PC-3 (cell line): ENCODE measurements at places on chromosomes 1 and 21. TPM values are rescaled to one million over a fixed set of nuclear protein-coding genes. Genes with fewer than 3 reads are reported as not detected.

- no peak overlapping the region for H3K27ac ChIP-seq
- no peaks in the 10 kb centered on the region for H3K36me3 ChIP-seq
- no peaks in the 10 kb centered on the region for H3K4me1 ChIP-seq
- H3K4me3 ChIP-seq = no peak overlapping the region
Measured at GRCh38 chr1:95829556-95829955, 595.5 kb downstream of the RWDD3 start.

DNA sequence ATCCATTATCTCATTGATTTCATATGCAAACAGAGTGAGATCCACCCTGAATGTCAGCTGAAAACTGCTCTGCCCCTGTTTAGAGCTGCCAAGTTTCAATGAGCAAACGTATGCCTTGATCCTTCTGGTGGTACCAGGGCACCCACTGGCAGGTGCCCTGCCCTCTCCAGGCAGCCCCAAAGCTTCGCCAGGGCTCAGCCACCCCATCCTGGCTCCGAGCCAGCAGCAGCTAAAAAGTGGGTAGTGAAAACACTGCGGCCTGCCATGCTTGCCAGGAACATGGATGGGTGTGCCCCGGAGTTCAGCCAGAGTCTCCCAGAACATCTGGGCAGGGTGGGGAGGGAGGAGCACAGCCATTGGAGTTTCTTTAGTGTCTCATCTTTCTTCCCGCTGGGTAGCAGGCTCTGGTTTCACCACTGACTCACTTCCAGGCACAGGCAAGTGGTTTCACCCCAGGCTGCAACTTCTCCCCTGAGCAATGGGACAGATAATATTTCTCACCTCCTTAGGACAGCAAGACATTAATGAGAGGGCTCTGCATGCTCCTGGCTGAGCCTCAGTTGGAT is 8.1 kb upstream of the LMX1A start:
- no peaks in the 10 kb centered on the region for H3K27me3 ChIP-seq
- peak overlapping the region; percentile 11; the same call in 1 of the 2 replicates for H3K27ac ChIP-seq
- peak; percentile 69 for DNase-seq
- H3K4me1 ChIP-seq = peaks cover 16% of the 10 kb centered on the region
- H3K36me3 ChIP-seq = no peaks in the 10 kb centered on the region

DNA sequence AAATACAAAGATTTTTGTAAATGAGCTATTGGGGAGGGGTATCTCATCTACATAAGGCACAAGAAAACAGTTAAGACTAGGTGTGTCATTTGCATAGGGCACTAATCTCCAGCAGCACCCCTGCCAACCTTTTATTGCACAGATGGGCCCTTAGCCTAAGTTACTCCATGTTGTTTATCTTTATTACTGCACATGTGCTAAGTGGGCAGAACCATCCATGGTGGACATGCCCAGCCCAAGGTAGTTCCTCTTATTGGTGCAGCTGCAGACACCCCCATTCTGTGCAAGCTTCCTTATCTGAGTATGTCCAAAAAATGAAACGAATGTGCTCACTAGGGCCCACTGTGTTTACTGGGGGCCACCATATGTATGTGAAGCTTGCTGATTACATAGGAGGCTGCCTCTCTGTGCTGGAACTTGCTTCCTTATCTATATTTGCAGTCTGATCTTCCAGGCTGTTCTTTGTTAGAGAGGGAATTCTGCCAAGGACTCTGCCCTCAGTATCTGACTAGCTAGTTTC is 77.3 kb upstream of the NEK7 start:
- H3K27ac ChIP-seq = no peak overlapping the region
- no peaks in the 10 kb centered on the region for H3K4me1 ChIP-seq
- H3K36me3 ChIP-seq = no peaks in the 10 kb centered on the region
- no peaks in the 10 kb centered on the region for H3K27me3 ChIP-seq
- H3K4me3 ChIP-seq = no peak overlapping the region
- DNase-seq = no peak

GRCh38 chr1:152533327-152533938 is 19.2 kb downstream of the CRCT1 start:
- DNase-seq = peak; percentile 87
- H3K4me1 ChIP-seq = no peaks in the 10 kb centered on the region
- peaks cover 28% of the 10 kb centered on the region for H3K27me3 ChIP-seq
- no peak overlapping the region for H3K27ac ChIP-seq
- no peak overlapping the region for H3K4me3 ChIP-seq

GRCh38 chr1:243422362-243422761 is 166.5 kb downstream of the SDCCAG8 start:
- DNase-seq = no peak
- H3K36me3 ChIP-seq = no peaks in the 10 kb centered on the region
- H3K4me3 ChIP-seq = no peak overlapping the region; the same call in 1 of the 2 replicates
- H3K27ac ChIP-seq = no peak overlapping the region

DNA sequence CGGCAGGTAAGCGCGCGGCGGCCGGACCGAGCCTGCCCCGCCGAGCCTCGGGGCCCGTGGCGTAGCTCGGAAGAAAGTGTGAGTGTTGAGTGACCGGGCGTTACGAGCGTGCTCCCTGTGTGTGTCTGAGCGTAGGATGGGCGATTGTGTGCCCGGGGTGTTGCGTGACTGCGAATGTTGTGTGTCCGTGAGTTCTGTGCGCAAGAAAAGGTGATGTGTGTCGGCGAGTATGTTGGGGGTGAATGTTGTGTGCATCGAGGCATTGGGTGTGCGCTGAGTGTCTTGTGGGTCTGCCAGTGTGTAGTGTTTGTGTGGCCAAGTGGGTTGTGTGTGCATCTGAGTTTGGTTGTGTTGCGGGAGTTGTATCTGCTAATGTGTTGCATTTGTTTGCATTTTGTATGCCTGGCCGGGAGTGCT is 398 bp downstream of the PTPRU start:
- no peak for DNase-seq
- no peak overlapping the region for H3K27ac ChIP-seq
- H3K4me1 ChIP-seq = peaks cover 24% of the 10 kb centered on the region
- H3K4me3 ChIP-seq = peak overlapping the region; percentile 90

DNA sequence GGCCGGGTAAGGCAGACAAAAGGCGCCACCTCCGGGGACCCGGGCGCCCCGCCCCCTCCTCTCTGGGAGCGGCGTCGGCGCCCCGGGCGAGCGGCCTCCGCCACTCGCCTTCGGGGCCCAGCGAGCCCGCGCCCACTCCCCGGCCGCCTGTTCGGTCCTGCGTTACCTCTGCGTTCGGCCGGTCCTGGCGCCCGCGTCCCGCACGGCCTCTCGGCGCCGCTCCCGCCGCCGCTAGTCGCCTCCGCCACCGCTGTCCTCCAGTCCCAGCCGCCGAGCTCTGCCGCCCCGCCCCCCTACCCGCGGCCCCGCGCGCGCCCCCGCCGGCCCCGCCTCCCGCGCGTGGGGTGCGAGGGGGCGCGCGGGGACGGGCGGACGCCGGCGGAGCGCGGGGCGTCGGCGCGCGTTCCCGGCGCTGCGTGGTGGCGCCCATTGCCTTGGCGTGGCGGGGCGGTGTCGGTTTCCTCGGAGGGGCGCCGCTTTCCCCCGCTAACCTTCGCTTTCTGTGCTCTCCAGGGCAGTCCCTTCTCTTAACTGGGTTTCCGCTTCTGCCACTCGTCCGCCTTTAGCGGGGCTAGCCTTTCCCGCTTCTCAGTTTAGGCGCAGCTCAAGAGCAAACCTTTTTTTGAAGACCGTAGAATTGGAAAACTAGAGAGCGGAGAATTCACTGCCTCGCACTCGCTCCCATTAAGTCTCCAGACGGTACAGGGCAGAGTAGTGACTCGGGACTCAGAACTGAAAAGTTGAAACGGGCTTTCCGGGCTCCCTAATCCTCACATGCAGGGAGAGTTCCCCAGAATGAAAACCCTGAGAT is at the start of gene HP1BP3:
Gene HP1BP3, minus strand, starts transcription at position 279 of the 811 bp plus-strand sequence. CDS start 6,867 bp downstream, outside the sequence.
- no peaks in the 10 kb centered on the region for H3K36me3 ChIP-seq
- peak within 1 kb of the TSS; percentile 74 for H3K27ac ChIP-seq
- peak; percentile 53 for DNase-seq
- H3K4me3 ChIP-seq = peak within 1 kb of the TSS; percentile 98
- peaks cover 26% of the 10 kb centered on the region for H3K4me1 ChIP-seq
- no peaks in the 10 kb centered on the region for H3K27me3 ChIP-seq

- no peaks in the 10 kb centered on the region for H3K27me3 ChIP-seq
- H3K4me3 ChIP-seq = no peak overlapping the region
- H3K27ac ChIP-seq = no peak overlapping the region
- DNase-seq = peak; percentile 53
Measured at GRCh38 chr1:12610305-12610935, 7.6 kb downstream of the DHRS3 start.

The CDC20 gene
- total RNA-seq = 312 and 349 TPM in 2 replicates

The WDR64 gene
- not detected in 2 replicates for total RNA-seq

The IFFO2 gene
- total RNA-seq = 30.7 and 55.2 TPM in 2 replicates

The NKAIN1 gene
- 0.18 and 0.75 TPM in 2 replicates for total RNA-seq

The FNDC10 gene
- total RNA-seq = 7.9 and 8.8 TPM in 2 replicates

The TIAM1 gene
- total RNA-seq = 19.1 and 21.1 TPM in 2 replicates
